ENCODE measurements at places on chromosomes 11 and 22.
A peak's percentile ranks its signal among the peaks of the same experiment; 100 is the strongest.

DNA sequence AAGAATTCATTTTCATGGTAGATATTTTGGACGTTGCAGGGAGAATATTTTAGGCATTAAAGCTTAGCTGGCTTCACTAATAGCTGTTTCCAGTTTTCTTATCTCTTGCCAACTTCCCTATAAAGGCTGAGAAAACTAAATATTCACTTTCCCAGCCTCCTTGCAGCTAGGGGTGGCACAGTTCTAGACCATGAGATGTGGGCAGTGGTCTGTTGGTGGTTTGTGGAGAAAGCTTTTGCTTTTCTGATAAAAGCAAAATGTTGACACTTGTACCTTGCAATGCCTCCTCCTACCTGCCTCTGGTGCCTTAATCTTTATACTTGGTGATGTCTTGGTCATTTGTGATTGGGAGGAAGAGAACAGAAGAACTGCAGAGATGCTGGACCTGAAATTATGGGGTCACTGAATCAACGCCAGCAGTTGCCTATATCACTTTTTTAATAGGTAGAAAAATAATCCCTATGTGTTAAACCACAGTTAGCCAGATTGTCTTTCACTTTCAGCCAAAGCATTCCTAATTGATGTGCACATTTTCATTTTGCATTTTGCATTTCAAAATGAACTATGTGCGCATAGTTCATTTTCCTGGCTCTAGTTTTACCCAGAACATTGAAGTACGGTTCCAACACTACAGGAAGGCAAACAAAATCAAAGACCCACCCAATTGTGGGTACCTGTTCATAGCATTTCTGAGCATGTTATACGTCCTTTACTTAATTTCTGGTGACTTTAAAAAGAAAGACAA, 24.9 kb upstream of the ABTB2 start:
- no peak for DNase-seq

DNA sequence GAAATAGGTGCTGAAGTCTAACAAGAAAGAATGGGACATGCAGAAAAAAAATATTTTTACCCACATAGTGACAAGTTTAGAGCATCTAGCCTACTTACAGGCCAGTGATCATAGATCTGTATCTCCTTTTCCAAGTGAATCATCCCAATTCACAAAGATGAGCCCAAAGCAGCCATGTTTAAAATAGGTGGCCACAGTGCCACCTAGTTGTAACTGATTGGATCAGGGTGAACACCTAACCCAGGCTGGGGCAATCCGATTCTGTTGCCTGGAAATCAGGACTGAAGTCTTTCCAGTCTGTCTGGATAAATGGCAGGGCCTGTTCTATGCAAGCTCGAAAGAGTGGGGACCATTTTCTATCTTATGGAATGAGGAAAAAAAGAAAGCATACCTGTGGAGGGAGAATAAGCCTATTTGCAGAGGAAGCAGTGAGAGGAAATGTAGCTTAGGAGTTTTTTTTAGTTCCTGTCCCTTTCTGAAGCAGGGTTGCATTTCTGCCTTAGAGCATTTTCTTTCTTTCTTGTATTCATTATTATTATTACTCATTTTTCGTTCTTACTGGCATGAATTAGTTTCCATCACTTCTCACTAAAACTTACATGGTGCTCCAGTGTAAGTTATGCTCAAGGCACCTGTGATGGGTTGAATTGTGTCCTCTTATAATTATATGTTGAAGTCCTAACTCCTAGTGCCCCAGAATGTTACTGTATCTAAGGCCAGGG, 113.2 kb upstream of the RAG2 start:
- peak; percentile 26 for DNase-seq

GRCh38 chr11:68115285-68115684, 5.9 kb downstream of the CHKA start:
- no peak for DNase-seq

DNA sequence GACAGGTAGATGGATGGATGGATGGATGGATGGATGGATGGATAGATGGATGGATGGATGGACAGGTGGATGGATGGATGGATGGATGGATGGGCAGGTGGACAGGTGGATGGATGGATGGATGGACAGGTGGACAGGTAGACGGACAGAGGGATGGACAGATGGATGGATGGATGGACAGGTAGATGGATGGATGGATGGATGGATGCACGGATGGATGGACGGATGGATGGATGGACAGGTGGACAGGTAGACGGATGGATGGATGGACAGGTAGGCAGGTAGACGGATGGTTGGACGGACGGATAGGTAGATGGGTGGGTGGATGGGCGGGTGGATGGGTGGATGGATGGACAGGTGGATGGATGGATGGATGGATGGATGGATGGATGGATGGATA, 24.3 kb downstream of the PDGFB start:
- DNase-seq, result no peak

GRCh38 chr11:64367931-64368672, 9.1 kb downstream of the RPS6KA4 start:
- DNase-seq, result no peak

All from PC-3 (cell line).